Stimulated activated CD4-positive, alpha-beta T cell treated with anti-CD3 and anti-CD28 coated beads, TNF-alpha, amount 100 ng/mL, for 48 hours (primary cell): ENCODE measurements at places on chromosomes 5 and 9.
A peak's percentile ranks its signal among the peaks of the same experiment; 100 is the strongest.

- DNase-seq = no peak
These were observed 6.7 kb downstream of the GLRA1 start for GRCh38 chr5:151917904-151918303.

GRCh38 chr5:154923441-154924430 lies 14.3 kb downstream of the GEMIN5 start:
- DNase-seq = no peak

DNA sequence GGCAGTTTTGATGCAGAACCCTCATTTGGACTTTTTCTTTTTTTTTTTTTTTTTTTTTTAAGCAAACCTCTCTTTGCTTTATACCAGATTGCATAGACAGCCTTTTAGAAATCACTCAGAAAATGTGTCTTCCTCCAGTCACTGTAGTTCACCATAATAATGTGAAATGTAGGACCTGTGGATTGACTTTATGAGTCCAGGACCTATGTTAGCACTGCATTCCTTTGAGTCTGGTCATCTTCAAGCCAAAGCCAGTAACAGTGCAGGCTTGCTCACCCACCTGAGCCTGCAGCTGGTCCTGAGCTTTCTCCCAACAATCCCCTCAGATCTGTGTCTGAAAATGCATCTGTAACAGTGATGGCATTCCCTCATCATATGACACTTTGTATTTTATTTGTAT lies 110.7 kb upstream of the NFIL3 start:
- no peak for DNase-seq

- DNase-seq = peak; percentile 53
These were observed 7.2 kb upstream of the KLHL3 start for GRCh38 chr5:137743031-137743640.

DNA sequence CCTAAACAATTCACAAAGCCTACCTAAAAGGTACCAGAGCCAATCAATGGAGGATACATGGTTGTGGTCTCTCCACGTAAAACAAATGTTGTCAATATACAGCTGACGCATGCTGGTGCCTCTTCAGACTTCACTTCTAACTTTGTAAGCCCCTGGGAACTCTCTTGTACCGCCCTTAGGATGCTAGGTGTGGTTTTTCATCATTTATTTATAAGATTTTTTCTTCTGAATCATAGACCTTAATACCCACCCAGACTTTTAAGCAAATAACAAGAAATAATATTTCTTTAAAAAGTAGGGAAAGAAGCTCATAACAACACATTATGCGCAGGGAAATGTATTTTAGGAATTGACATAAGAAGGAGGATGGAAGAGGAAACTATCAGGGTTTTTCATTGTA lies 33.0 kb downstream of the SSBP2 start:
- no peak for DNase-seq

DNA sequence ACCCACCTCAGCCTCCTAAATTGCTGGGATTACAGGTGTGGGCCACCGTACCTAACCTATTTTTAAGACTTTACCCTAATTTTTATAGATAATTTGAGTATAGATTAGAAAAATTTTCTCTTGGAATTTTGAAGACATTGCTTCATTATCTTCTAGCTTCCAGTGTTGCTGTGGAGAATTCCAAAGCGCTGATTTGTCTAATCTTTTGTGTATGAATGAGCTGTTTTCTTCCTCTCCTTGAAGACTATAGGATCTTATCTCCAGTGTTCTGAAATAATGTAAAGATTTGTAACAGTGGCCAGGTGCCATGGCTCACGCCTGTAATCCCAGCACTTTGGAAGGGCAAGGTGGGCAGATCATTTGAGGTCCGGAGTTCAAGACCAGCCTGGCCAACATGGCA lies 5.7 kb upstream of the SNX24 start:
- no peak for DNase-seq

DNA sequence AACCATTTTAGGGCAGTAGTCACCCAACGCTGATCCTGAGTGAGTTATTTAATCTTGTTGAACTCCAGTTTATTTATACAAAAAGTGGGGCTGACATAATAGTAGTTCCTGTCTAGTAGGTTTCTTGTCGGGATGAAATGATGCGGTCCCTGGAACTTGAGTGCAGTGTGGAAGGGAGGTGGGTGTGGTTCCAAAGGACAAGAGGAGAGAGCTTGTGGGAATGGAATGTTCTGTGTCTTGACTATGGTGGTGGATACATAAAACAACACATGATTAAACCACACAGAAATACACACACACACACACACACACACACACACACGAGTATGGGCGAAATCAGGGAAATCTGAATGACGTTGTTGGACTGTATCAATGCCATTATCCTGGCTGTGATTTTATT lies 66.1 kb upstream of the BARHL1 start:
- DNase-seq = no peak

GRCh38 chr5:33857037-33857436 lies 34.8 kb downstream of the ADAMTS12 start:
- DNase-seq = no peak

DNA sequence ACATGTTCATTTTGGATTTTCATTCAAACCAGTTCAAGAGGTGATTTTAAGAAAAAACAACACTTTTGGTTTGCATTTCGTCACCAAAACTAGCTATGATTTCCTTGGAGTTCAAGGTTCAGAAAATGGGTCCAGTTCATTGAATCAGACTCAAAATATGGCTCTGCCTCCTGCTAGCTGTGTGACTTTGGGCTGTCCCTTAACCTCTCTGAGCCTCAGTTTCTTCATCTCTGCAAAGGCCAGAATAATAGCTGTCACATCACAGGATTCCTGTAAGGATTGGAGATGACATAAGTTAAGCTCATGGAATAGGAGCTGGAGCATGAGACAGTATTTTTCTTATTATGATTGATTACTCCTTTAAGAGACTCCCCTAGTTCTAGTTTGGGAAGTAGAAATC lies 147.8 kb upstream of the SMIM23 start:
- no peak for DNase-seq

- no peak for DNase-seq
These were observed 14.0 kb upstream of the GPR151 start for GRCh38 chr5:146529984-146530383.

- DNase-seq = no peak
These were observed 258.7 kb downstream of the SPATA31D1 start for GRCh38 chr9:82247318-82247717.

DNA sequence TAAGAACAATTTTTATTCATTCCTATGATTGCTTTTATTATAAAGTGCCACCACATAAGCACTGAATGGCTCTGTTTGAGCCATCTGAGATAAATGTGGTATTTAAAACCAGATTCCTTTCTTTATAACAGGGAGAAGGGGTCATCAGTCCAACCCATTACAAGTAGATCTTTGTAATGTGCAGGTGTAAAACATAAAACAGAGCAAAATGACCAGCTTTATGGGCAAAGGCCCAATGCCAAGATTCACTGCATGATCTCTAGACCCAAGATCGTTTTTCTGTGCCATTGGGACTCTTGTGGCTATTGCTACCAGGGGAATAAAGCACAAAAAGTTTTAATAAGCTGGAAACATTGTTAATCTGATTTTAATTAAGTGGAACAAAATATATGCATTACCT lies 469.9 kb downstream of the PRR16 start:
- no peak for DNase-seq
